ENCODE measurements at places on chromosomes 5 and 9. TPM values are rescaled to one million over a fixed set of nuclear protein-coding genes. Genes with fewer than 3 reads are reported as not detected.

The CD72 gene
- 1.1 TPM for total RNA-seq

The NIPAL4 gene
- total RNA-seq, result not detected

The GFI1B gene
- not detected for total RNA-seq

The TAF11L11 gene
- not detected for total RNA-seq

The SNCAIP gene
- 0.93 TPM for total RNA-seq

The IL3 gene
- total RNA-seq, result not detected

The EPB41L4A gene
- 11.9 TPM for total RNA-seq

The SPINK13 gene
- not detected for total RNA-seq

The SHROOM1 gene
- total RNA-seq, result 2.6 TPM

The UHRF2 gene
- 178 TPM for total RNA-seq

The SCGB3A2 gene
- not detected for total RNA-seq

The DNAH5 gene
- total RNA-seq, result 0.13 TPM

The BTNL3 gene
- not detected for total RNA-seq

The ANKRD20A1 gene
- 0.12 TPM for total RNA-seq

The PIP5K1B gene
- 0.06 TPM for total RNA-seq

The ERP44 gene
- 13.2 TPM for total RNA-seq

The EMB gene
- 6.9 TPM for total RNA-seq

The SPINK4 gene
- total RNA-seq, result not detected

The PCDHB10 gene
- 0.66 TPM for total RNA-seq

The ANKRD31 gene
- 0.13 TPM for total RNA-seq

The ERBIN gene
- total RNA-seq, result 49.4 TPM

The GCNT4 gene
- total RNA-seq, result 3.5 TPM

The SUSD3 gene
- total RNA-seq, result not detected

The LHX2 gene
- total RNA-seq, result not detected

The ADGRV1 gene
- total RNA-seq, result 0.19 TPM

The FOXD4L6 gene
- total RNA-seq, result not detected

The CDX1 gene
- total RNA-seq, result 0.12 TPM

The PFN3 gene
- not detected for total RNA-seq

The ABLIM3 gene
- total RNA-seq, result 16.7 TPM

The AK8 gene
- 0.40 TPM for total RNA-seq

The INSL4 gene
- under 0.01 TPM for total RNA-seq

The LRRC19 gene
- not detected for total RNA-seq

The KLHL9 gene
- total RNA-seq, result 42.0 TPM

The PLK2 gene
- 96.7 TPM for total RNA-seq

The TXNDC8 gene
- not detected for total RNA-seq

The KCTD16 gene
- 2.7 TPM for total RNA-seq

The NXNL2 gene
- 0.81 TPM for total RNA-seq

The ADGRD2 gene
- total RNA-seq, result not detected

The PCDHGB7 gene
- 17.3 TPM for total RNA-seq

The FRMD3 gene
- total RNA-seq, result 3.9 TPM

The SPRY4 gene
- total RNA-seq, result 16.5 TPM

The FBXO38 gene
- total RNA-seq, result 67.6 TPM

The PRLR gene
- total RNA-seq, result under 0.01 TPM

The GMCL2 gene
- total RNA-seq, result not detected

The FOXD4L3 gene
- total RNA-seq, result not detected

The TRAF1 gene
- 56.1 TPM for total RNA-seq

The ADAMTS6 gene
- total RNA-seq, result 23.5 TPM

The FAM153A gene
- not detected for total RNA-seq

The IER5L gene
- total RNA-seq, result 93.7 TPM

The ELOVL7 gene
- under 0.01 TPM for total RNA-seq

The LHX3 gene
- total RNA-seq, result not detected

Data from aortic smooth muscle cell (primary cell).